ENCODE measurements at places on chromosomes 7 and 10.

DNA sequence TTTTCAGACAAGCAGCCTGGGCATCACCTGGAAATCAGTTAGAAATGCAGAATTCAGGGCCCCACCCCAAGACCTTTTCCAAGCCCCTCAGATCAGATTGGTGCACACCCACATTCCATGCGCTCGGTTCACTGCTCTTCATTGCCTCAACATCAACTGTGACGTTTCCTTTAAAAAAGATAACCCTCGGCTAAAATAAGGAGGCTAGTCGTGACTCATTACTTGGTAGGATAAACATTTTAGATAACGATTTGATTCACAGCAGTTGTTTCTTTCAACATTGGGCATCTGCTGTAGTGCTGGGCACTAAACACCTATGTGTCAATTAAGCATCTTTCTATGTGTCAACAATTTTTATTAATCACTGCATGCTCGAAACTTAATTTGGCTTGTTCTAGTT is 191.1 kb upstream of the LRGUK start:
- H3K4me3 ChIP-seq = no peak overlapping the region
- peaks cover 3% of the 10 kb centered on the region for H3K4me1 ChIP-seq
- H3K36me3 ChIP-seq = no peaks in the 10 kb centered on the region
- no peak overlapping the region for H3K27ac ChIP-seq
- H3K27me3 ChIP-seq = no peaks in the 10 kb centered on the region

DNA sequence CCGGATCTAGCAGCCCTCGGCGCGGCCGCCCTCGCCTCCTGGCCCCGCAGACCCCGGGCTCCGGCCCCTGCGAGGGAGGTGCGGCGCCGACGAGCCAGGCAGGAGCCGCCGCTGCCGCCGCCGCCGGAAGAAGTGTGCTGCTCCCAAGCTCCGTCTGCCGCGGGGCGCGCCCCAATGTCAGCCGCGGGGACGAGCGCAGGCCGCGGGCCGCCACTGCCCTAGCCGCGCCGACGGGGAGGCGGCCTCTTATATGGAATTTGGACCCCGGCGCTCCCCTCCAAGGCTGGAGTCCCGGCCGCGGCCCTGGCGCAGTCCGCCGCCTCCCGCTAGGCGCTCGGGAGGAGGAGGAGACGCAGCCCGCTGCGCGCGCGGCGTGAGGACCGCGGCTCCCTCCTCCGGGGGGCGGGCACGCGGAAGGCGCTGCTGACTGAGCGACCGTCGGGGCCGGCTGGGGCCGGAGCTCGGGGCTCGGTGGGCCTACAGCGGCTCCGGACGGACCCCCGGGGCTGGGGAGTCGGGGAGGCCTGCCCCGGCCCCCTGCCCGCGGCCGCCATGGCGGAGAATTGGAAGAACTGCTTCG is at the start of gene TRIM8:
Gene TRIM8, plus strand, starts transcription at position 414 of the 580 bp plus-strand sequence. Its CDS starts 139 bp downstream, at position 553.
- no peak for DNase-seq
- no peaks in the 10 kb centered on the region for H3K36me3 ChIP-seq
- H3K27ac ChIP-seq = peak within 1 kb of the TSS; percentile 98
- H3K27me3 ChIP-seq = no peaks in the 10 kb centered on the region

DNA sequence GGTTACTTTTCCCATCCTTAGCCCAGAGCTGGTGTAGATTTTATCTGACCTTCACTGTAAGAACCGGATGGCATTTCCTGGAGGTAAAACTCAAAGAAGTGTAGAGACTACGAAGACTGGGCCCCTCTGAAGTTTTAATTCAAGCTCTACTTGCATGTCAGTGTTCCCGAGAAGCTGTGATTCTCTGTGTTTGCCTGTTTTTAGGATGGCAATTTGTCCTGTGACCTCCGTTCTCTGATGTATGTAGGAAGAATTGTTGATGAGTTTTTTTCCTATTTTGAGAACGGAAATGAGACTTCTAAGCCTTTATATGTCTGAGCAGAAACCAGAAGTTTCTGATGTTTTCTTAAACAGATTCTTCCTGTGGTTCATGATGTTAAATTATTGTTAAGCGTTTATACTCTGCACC is 94.1 kb downstream of the CDCA7L start:
- no peak overlapping the region for H3K27ac ChIP-seq
- no peak overlapping the region for H3K4me3 ChIP-seq
- no peaks in the 10 kb centered on the region for H3K4me1 ChIP-seq

GRCh38 chr7:81128011-81128410 is 209.2 kb upstream of the SEMA3C start:
- no peaks in the 10 kb centered on the region for H3K4me1 ChIP-seq
- H3K27me3 ChIP-seq = no peaks in the 10 kb centered on the region
- H3K36me3 ChIP-seq = peaks cover 8% of the 10 kb centered on the region
- H3K27ac ChIP-seq = no peak overlapping the region

- no peak overlapping the region for H3K4me3 ChIP-seq
- no peaks in the 10 kb centered on the region for H3K27me3 ChIP-seq
- peaks cover 53% of the 10 kb centered on the region for H3K36me3 ChIP-seq
- peak overlapping the region; percentile 47 for H3K27ac ChIP-seq
- DNase-seq = no peak
- peaks cover 15% of the 10 kb centered on the region for H3K4me1 ChIP-seq
These were observed 4.7 kb downstream of the COPS6 start for GRCh38 chr7:100093498-100093897.

- H3K27ac ChIP-seq = no peak overlapping the region
- H3K36me3 ChIP-seq = no peaks in the 10 kb centered on the region
- peak; percentile 72 for DNase-seq
- H3K27me3 ChIP-seq = peaks cover under 1% of the 10 kb centered on the region
These were observed 103.9 kb downstream of the STRA8 start for GRCh38 chr7:135337506-135337905.

- peaks cover 10% of the 10 kb centered on the region for H3K4me1 ChIP-seq
- no peaks in the 10 kb centered on the region for H3K36me3 ChIP-seq
- DNase-seq = no peak
- H3K27ac ChIP-seq = no peak overlapping the region
These were observed 8.7 kb upstream of the HOXA2 start for GRCh38 chr7:27111042-27111750.

- no peaks in the 10 kb centered on the region for H3K27me3 ChIP-seq
- DNase-seq = no peak
- peak overlapping the region; percentile 76 for H3K27ac ChIP-seq
- peaks cover 2% of the 10 kb centered on the region for H3K36me3 ChIP-seq
These were observed 194.9 kb downstream of the SUGCT start for GRCh38 chr7:40329601-40330153.

- H3K27ac ChIP-seq = peak overlapping the region; percentile 81
- no peak for DNase-seq
- peaks cover 68% of the 10 kb centered on the region for H3K4me1 ChIP-seq
These were observed 21.8 kb downstream of the PWWP2B start for GRCh38 chr10:132418527-132419416.

DNA sequence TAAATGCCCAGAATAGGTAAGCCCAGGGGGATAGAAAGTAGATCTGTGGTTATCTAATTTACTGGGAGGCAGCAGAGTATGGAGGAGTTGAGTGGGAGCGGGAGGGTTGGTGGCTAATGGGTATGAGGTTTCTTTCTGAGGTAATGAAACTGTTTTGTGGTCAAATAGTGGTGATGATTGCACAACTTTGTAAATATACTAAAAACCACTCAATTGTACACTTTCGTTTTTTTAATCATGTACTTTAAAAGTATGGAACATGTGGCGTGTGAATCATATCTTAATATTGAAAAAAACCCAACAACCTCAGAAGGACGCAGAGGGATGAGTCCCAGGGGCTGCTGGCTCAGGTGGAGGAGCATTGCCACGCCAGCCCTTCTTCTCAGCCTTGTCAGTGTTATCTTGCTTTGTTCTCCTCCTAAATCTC is 118.1 kb downstream of the WDR11 start:
- DNase-seq = no peak
- H3K27ac ChIP-seq = no peak overlapping the region
- no peak overlapping the region for H3K4me3 ChIP-seq

GRCh38 chr10:60664859-60665258 is 113.4 kb upstream of the CDK1 start:
- DNase-seq = no peak
- no peak overlapping the region for H3K27ac ChIP-seq
- H3K4me1 ChIP-seq = peaks cover 34% of the 10 kb centered on the region
- H3K36me3 ChIP-seq = no peaks in the 10 kb centered on the region

- DNase-seq = no peak
- H3K4me1 ChIP-seq = peaks cover 34% of the 10 kb centered on the region
- peaks cover 21% of the 10 kb centered on the region for H3K36me3 ChIP-seq
- no peaks in the 10 kb centered on the region for H3K27me3 ChIP-seq
- H3K4me3 ChIP-seq = no peak overlapping the region
These were observed 3.0 kb upstream of the BTBD16 start for GRCh38 chr10:122267849-122268737.

GRCh38 chr10:114629824-114630730 is 28.0 kb downstream of the ABLIM1 start:
- no peak overlapping the region for H3K4me3 ChIP-seq
- peak overlapping the region; percentile 16 for H3K27ac ChIP-seq
- no peaks in the 10 kb centered on the region for H3K27me3 ChIP-seq
- no peaks in the 10 kb centered on the region for H3K36me3 ChIP-seq

DNA sequence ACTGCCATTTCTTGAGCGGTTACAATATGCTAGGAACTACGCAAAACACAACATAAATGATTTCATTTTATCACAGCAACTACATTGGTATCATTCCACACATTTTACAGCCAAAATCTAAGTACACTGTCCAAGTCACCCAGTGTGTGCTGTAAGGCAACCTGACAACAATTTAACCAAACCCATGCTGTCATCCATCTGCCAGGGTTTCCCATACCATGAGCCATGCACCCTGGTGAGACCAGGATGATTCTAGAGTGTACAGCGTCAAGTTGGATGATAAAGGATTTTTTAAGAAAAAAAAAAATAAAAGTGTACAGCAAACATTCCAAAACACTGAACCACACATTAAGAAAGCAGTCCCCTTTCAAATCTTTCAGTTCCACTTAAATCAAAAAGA is 52.9 kb downstream of the PIK3AP1 start:
- no peaks in the 10 kb centered on the region for H3K27me3 ChIP-seq
- no peak overlapping the region for H3K4me3 ChIP-seq
- DNase-seq = no peak
- no peaks in the 10 kb centered on the region for H3K36me3 ChIP-seq
- H3K4me1 ChIP-seq = peaks cover 5% of the 10 kb centered on the region

- peaks cover 3% of the 10 kb centered on the region for H3K36me3 ChIP-seq
- peaks cover 23% of the 10 kb centered on the region for H3K27me3 ChIP-seq
- DNase-seq = peak; percentile 15
- H3K27ac ChIP-seq = no peak overlapping the region
- H3K4me1 ChIP-seq = peaks cover 29% of the 10 kb centered on the region
These were observed 53.9 kb upstream of the LYZL2 start for GRCh38 chr10:30683496-30683895.

DNA sequence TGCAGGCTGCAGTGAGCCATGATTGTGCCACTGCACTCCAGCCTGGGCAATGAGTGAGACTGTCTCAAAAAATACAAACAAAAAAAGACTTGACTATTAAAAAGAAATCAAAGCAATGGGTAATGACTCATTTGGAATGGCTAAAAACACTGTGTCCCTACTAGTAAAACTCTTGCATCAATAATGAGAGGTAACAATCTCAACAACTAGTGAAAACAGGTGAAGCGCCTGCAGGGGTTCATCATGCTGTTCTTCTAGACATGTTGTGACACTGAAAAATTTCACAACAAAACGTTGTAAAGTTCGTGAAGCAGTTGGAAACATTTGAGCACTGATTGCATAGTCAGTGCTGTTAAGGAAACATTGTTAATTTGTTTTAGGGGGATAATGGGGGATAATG is 26.9 kb upstream of the SLC29A4 start:
- H3K36me3 ChIP-seq = no peaks in the 10 kb centered on the region
- DNase-seq = no peak
- H3K27ac ChIP-seq = no peak overlapping the region
- no peak overlapping the region for H3K4me3 ChIP-seq
- peaks cover 10% of the 10 kb centered on the region for H3K27me3 ChIP-seq
- H3K4me1 ChIP-seq = no peaks in the 10 kb centered on the region

GRCh38 chr7:85065888-85066485 is 120.9 kb downstream of the SEMA3D start:
- no peak overlapping the region for H3K4me3 ChIP-seq
- H3K4me1 ChIP-seq = peaks cover 41% of the 10 kb centered on the region
- H3K27ac ChIP-seq = peak overlapping the region; percentile 3

GRCh38 chr7:130884437-130885417 is 150.7 kb upstream of the KLF14 start:
- H3K27me3 ChIP-seq = no peaks in the 10 kb centered on the region
- H3K36me3 ChIP-seq = peaks cover 48% of the 10 kb centered on the region
- no peak for DNase-seq
- peaks cover 67% of the 10 kb centered on the region for H3K4me1 ChIP-seq

DNA sequence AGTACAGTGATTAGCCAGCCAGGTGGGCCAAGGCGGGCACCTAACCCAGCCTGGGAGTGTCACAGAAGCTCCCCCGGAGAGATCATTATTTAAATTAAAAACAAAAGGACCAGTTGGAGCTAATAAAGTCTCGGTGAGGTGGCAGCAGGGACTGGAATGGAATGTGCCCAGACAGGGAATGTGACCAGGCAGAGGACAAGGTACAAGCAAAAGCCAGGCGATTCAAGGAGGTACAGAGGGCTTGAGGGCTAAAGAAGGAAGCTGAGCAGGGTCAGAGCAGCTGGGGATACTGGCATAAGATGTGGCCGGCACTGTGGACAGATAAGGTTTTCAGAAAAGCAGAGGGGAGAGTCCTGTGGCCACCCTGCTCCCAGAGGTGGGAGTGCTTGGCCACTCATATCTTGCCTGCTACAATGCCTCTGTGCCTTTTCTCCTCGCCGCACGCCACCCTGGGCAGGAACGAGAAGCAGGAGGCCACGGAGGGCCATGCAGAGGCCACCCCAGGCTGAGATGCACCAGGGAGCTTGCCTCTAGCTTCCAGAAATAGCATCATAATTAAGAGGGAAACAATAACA is 13.2 kb downstream of the TMEM273 start:
- no peaks in the 10 kb centered on the region for H3K27me3 ChIP-seq
- no peak overlapping the region for H3K27ac ChIP-seq
- peaks cover 5% of the 10 kb centered on the region for H3K4me1 ChIP-seq
- no peak overlapping the region for H3K4me3 ChIP-seq

GRCh38 chr10:122254831-122255230 is 16.3 kb upstream of the BTBD16 start:
- H3K4me3 ChIP-seq = no peak overlapping the region
- DNase-seq = no peak
- no peak overlapping the region for H3K27ac ChIP-seq
- H3K36me3 ChIP-seq = peaks cover 23% of the 10 kb centered on the region
- H3K4me1 ChIP-seq = peaks cover 32% of the 10 kb centered on the region

Data from osteocyte (in vitro differentiated cells).